ENCODE measurements at places on chromosomes 7 and 10.

DNA sequence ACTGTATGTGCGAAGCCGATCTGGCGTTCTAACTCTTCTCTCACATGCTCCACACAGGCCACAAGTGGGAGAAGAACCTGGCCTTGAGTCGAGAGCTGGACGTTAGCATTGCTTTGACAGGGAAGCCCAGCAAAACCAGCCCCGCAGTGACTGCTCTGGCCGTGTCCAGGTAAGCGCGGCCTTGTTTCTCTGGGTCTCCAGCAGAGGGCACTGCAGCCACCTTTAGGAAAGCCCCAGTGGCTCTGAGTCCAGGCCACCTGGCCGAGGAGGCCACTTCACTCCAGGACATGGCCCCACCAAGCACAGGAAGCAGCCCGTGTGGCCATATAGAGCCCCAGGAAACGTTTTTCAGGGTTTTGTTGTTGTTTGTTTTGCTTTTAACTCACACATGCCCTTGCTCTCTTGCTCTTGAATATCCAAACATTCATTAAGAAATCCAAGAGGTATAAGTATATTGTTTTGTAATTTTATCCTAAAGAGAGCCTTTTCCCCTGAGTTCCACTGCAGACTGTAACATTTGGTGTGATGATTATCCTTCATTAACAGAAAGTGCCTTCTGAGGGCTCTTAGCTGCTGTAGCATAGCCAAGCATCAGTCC lies 41.8 kb upstream of the LRRC18 start:
- peak; percentile 15 for DNase-seq

DNA sequence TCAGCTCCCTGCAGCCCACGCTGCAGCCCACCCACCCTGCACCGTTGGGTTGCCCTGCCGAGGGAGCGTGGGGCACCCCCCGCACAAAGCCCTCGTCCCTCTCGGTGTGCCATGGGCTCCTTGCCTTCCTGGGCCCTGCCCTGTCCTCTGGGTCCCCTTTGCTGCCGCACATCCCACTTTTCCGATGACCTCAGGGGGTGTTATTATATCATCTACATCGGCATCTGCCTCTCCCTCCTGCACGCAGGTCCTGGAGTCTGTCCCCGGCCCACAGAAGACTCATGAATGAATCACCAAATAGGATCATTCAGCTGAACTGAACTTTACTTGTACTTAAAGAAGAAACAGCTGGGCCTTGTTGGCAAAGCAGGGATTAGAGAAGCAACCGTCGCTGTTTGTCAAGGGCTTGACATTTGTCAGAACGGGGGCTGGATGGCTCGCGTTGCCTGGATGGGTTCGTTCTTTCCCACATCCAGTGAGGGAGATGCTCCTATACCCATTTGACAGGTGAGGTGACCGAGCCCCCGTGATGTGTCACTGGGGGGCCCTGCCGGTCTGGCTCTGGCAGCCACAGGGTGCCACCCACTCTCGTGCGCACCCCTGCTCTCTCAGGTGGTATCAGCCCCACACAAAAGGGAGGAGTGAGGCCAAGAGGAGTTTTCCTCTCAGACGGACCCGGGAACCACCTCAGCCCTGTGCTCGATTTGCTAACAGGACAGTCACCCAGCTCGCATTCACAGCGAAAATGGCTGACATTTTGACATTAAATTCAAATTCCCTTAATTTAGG lies 58.6 kb upstream of the EBF3 start:
- DNase-seq = no peak

DNA sequence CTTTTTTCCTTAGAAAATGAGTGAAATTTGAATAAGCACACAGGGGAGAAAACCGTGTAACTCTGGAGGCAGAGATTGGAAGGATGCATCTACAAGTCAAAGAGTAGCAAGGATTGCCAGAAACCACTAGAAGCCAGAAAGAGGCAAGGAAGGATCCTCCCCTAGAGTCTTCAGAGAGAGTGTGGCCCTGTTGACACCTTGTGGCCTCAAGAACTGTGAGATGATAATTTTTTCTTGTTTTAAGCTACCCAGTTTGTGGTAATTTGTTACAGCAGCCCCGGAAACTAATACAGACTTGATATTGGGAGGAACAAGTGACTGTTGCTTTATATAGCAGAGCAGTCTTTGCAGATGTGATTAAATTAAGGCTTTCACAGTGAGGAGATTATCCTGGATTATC lies 3.6 kb upstream of the GIMAP7 start:
- DNase-seq = no peak

- DNase-seq = no peak
Measured at GRCh38 chr10:42932116-42932515, 144.8 kb upstream of the RET start.

- no peak for DNase-seq
Measured at GRCh38 chr7:111126987-111127386, 36.1 kb downstream of the LRRN3 start.

GRCh38 chr10:95408983-95409873 lies 118.4 kb upstream of the PDLIM1 start:
- DNase-seq = no peak

DNA sequence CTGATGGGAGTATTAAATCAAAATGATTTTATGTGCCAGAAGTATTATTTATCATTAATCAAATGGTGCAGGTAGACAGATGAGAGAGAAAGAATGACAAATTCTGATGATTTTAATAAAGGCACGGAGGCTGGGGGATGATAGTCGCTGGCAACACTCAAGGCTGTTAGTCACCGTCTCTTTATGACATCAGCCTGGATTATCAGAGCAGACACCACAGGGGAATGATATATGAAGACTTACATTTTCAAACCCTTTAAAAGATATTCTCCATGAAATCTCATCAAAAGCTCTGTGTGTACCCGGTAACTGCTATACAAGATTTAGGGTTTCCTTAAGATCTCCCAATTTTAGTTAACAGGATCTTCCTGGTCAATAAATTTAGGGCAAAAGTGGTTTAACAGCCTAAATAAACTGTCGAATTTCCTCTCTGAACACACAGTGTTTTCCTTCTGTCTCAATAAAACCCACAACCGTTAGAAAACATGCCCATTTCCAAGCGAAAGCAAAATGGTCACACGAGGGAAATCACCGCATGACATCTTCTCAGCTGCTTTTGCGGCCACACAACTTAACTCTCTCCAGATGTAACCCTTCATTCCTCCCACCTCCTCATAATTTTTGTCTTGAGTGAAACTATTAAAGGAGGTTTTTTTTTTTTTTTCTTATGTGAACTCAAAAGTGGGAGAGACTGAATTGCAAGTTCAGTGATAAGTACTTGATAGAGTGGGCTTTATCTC lies 133.2 kb upstream of the FAM171A1 start:
- no peak for DNase-seq

DNA sequence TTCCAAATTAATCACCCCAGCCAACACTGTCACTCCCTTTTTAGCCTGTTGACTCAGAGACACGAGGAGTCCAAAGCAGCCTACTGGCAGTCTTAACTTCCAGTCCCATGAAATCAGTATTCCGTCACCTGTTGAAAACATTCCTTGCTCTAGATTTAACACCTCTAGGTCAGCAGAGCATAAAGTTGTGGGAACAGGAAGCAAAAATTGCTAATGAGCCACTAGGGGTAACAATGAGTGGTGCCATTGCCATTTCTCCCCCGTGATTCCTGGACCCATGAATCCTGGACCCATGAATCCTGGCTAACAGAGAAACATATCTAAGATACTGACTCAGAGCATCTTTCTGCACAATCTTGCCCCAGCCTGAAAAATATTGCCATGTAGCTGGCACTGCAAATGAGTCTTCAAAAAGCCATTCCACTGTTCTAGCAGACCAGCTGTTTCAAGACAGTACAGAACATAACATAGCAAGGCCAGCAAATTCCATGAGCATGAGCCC lies 252.7 kb upstream of the PTER start:
- DNase-seq = no peak

- DNase-seq = no peak
Measured at GRCh38 chr10:132497861-132498561, 39.6 kb upstream of the INPP5A start.

DNA sequence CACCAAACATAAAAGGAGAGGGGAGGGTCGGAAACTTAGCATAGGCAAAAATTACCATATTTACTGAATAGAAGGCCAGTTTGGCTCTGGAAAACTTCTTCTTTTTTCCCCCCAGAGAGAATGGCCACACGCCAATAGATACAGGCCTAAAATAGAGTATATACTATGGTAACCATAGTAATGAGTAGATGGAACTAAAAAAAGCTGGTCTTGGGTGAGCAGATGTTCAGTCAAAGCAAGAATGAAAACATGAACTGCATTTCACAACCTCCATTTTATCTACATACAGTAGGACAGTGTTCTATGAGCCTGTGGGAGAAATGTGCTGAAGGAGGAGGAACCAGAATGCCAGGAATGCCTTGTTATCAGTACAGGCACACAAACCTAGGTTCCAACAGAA lies 141.7 kb upstream of the SEMA3A start:
- no peak for DNase-seq

- no peak for DNase-seq
Measured at GRCh38 chr7:67448271-67448670, 451.6 kb downstream of the TYW1 start.

DNA sequence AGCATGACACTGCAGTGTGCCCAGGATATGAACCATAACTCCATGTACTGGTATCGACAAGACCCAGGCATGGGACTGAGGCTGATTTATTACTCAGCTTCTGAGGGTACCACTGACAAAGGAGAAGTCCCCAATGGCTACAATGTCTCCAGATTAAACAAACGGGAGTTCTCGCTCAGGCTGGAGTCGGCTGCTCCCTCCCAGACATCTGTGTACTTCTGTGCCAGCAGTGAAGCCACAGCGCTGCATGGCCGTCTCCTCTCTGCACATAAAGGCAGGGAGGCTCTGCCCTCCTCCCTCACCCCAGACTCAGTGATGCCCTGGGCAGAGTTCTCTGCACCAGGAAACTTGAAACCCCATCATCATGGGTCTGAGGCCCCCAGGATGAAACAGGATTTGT lies 70.7 kb upstream of the PRSS58 start:
- no peak for DNase-seq

Measured in activated CD4-positive, alpha-beta T cell treated with anti-CD3 and anti-CD28 coated beads for 4 hours (primary cell).